ENCODE measurements at places on chromosomes 4 and X. TPM values are rescaled to one million over a fixed set of nuclear protein-coding genes. Genes with fewer than 3 reads are reported as not detected.

GRCh38 chrX:154542723-154543424 lies 3.8 kb downstream of the G6PD start:
- no peak overlapping the region for H3K4me3 ChIP-seq
- peak; percentile 55 for DNase-seq
- H3K4me1 ChIP-seq: no peaks in the 10 kb centered on the region
- H3K36me3 ChIP-seq: no peaks in the 10 kb centered on the region

- no peaks in the 10 kb centered on the region for H3K27me3 ChIP-seq
- H3K27ac ChIP-seq: no peak overlapping the region
- H3K36me3 ChIP-seq: no peaks in the 10 kb centered on the region
- H3K4me1 ChIP-seq: no peaks in the 10 kb centered on the region
- H3K4me3 ChIP-seq: no peak overlapping the region
- no peak for DNase-seq
These were observed 173.8 kb upstream of the DCAF12L2 start for GRCh38 chrX:126339928-126340327.

DNA sequence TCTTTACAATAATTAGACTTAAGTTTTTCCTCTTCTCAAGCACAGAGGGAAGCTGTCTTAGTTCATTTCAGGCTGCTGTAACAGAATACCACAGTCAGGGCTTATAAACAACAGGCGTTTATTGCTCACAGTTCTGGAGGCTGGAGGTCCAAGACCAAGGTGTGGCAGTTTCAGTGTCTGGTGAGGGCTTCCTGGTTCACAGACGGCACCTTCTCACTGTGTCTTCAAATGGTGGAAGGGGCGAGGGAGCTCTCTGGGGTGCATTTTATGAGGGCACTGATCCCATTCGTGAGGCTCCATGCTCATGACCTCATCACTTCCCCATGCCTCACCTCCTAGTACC lies 115.7 kb upstream of the MXRA5 start:
- H3K4me3 ChIP-seq: no peak overlapping the region
- H3K4me1 ChIP-seq: no peaks in the 10 kb centered on the region

DNA sequence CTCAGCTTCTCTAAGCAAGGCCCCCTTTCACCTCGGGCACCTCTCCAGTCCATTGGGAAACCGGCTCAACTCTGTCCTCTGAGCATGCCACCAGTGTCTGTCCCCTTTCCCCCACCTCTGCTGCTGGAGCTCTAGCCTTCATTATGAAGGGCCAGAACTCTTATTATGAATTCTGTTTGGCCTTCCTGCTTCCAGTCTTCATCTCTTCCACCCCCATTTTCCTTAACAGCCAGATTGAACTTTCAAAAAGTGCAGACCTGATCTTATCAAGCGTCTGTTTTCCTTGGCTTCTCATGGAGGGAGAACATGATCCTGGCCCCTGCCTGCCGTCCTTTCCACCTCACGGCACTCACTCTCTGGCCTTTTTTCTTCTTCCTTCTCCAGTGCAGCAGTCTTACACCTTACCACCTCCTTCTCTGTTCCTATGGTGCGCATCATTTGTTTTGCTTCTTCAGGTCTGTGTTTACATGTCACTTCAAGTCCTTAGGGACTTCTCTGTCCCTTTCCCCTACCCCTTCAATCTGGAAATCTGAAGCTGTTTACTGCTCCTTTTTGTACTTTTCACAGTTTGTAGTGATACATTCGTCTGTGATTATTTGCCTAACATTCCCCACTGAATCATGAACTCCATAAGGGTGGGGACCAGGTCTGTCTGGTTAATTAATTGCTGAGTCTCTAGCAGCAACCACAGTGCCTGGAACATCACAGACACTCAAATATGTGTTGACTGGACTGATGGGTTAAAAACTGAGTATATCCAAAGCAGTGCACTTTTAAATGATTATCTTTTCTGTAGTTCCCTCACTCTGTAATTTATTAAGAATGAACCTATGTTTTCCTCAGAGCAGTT lies 55.8 kb downstream of the FNIP2 start:
- H3K27me3 ChIP-seq: no peaks in the 10 kb centered on the region
- DNase-seq: no peak
- H3K4me3 ChIP-seq: no peak overlapping the region
- peak overlapping the region; percentile 92 for H3K27ac ChIP-seq
- H3K4me1 ChIP-seq: peaks cover 23% of the 10 kb centered on the region

GRCh38 chrX:12672367-12673106 lies 118.7 kb upstream of the PRPS2 start:
- H3K27ac ChIP-seq: no peak overlapping the region
- DNase-seq: no peak
- no peaks in the 10 kb centered on the region for H3K4me1 ChIP-seq
- no peaks in the 10 kb centered on the region for H3K36me3 ChIP-seq
- H3K4me3 ChIP-seq: no peak overlapping the region

- no peak for DNase-seq
- no peak overlapping the region for H3K27ac ChIP-seq
- H3K4me1 ChIP-seq: peaks cover 12% of the 10 kb centered on the region
These were observed 39.9 kb downstream of the APBB2 start for GRCh38 chr4:41174444-41174843.

DNA sequence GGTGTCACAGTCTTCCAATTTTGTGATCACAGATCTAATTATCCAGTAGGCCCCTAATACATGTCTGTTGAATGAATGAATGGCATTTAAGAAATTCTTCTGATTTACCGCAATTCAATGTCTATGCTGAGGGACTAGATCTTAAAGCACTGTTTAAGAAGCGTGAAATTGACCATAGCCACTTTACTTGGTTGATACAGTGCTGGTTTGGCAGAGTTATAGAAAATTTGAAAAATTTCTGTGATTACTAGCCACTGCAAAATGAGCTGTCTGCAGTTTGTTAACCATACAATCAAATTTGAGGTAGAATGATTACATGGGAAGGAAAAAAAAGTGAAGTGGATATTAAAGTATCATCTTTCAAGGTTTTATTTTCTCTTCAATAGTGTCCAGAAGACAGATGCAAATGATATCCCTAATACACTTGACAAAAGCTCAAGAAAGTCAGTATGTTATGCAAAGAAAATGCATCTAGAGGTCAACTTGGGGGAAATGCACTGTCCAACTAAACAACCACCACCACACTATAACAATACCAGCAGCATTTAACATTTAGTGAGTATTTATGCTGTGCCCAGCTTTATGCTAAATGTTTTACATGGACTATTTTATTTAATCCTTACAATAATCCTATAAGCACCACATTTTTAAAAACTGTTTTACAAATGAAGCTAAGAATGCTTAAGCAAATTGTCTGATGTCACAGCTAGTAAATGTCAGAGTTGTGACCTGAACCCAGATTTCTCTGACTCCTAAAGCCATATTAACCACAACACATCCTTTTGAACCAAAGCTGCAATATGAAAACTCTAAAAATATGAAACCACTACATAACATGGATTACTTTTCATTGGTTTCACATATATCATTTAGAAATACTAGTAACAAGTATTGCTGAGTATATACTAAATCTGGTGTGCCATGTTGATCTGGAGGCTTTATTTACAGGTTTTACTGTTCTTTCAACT lies 217.9 kb upstream of the MAB21L2 start:
- no peak for DNase-seq
- H3K4me3 ChIP-seq: no peak overlapping the region
- no peak overlapping the region for H3K27ac ChIP-seq

DNA sequence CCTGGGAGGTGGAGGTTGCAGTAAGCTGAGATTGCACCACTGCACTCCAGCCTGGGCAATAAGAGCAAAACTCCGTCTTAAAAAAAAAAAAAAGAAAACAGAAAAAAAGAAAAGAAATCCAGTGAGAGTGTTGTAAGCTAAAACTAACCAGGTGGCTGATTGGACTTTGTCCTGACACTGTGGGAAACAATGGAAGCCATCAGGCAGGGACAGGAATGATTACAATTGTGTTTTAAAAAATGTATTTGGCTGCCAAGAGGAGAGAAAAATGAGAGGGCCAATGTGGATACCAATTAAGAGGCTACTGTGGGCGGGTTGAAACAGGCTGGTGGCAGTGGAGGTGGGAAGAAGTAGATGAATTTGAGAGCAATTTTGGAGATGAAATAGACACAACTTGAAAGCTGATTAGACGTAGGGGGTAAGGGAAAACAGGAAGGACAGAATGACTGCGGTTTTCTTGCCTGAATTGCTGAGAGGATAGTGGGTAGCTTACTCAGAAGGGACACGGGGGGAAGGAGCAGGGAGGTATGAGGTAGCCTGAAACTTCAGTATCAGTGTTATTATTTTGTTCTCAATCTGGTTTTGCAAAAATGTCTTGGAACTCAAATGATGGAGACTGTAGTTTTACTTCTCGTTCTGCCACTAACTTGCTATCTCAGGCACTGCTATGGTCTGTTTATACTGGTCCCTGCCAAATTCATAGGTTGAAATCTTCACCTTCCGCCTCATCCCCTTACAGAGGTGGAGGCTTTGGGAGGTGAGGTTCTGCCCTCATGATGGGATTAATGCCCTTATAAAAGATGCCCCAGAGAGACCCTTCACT lies 45.6 kb upstream of the CHRNA9 start:
- no peak for DNase-seq
- no peak overlapping the region for H3K27ac ChIP-seq
- H3K36me3 ChIP-seq: no peaks in the 10 kb centered on the region
- no peak overlapping the region for H3K4me3 ChIP-seq
- no peaks in the 10 kb centered on the region for H3K27me3 ChIP-seq

DNA sequence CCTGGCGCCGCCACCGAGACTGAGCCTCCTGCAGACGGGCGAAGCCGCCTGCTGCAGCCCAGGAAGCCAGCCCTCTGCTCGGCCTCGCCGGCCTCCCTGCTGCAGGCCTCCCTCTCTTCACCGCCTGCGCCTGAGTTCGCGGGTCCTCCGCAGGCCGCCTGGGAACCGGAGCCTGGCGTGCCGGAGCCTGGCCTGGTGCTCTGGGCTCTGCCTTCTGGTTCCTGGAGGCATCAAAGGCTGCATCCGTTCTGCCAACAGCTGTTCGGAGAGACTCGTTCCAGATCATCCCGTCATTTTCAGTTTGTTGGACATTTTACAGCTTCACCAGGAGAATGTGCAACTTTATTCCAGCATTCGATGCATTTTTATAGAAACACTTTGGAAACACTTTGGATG lies 178.0 kb downstream of the DCLK2 start:
- H3K27ac ChIP-seq: no peak overlapping the region
- no peaks in the 10 kb centered on the region for H3K27me3 ChIP-seq
- peaks cover 2% of the 10 kb centered on the region for H3K4me1 ChIP-seq
- no peaks in the 10 kb centered on the region for H3K36me3 ChIP-seq

DNA sequence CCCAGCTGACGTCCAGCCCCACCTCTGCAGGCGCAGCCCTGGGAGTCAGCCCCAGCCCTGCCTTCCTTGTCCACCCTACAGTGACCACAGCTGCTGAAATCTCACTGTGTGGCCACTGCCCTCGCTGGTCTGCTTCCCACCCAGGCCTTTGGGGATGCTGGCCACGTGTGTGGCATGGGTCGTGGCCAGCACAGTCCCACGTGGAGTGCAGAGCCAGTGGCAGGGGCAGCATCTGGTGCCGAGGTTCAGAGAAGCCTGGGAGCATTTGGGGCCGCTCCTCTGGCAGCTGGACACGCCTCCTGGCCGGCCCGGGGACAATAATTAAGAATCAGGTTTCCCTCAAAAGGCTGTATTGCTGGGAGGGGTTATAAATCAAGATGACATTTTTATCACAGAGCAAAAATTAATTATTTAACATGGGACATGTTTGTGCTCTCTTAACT lies 92.1 kb downstream of the HMX1 start:
- no peak overlapping the region for H3K4me3 ChIP-seq
- H3K27me3 ChIP-seq: no peaks in the 10 kb centered on the region
- H3K4me1 ChIP-seq: no peaks in the 10 kb centered on the region
- no peaks in the 10 kb centered on the region for H3K36me3 ChIP-seq

- H3K27me3 ChIP-seq: no peaks in the 10 kb centered on the region
- H3K36me3 ChIP-seq: no peaks in the 10 kb centered on the region
- no peak overlapping the region for H3K4me3 ChIP-seq
These were observed 2.9 kb downstream of the NDST4 start for GRCh38 chr4:115110191-115111181.

DNA sequence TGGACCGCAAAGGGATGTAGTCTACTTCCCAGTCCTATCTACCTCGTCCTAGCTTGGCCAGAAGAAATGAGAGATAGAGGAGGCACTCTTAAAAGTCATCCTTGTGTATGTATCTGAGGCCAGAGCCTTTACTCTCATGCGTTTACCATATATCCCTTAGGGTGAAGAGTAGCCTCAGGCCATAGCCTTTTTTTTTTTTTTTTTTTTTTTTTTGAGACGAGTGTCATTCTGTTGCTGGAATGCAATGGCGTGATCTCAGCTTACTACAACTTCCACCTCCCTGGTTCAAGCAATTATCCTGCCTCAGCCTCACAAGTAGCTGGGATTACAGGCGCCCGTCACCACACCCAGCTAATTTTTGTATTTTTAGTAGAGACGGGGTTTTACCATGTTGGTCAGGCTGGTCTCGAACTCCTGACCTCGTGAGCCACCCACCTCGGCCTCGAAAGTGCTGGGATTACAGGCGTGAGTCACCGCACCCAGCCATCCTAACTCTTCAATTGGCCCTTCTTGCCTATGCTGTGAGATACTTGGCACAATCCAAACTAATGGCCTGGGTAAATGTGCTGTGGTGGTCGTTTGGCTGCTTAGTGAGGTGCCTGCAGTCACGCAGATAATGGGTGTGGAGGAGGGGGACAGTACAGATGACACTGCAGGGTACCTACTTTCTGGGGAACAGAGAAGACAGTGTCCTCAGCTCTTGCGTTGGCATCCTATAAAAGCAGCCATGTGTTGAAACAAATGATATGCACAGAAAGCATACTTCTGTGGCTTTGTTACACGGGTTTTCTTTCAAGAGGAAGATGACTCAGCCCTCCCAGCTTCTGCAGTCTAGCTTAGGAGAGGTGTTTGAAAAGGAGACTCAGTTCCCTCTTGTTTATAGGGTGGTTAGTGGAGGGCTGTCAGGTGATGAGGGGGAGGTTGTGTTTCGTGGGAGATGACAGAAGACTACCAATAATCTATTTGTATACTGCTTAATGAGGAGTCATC lies 10.4 kb upstream of the DGAT2L6 start:
- no peak overlapping the region for H3K4me3 ChIP-seq
- no peaks in the 10 kb centered on the region for H3K36me3 ChIP-seq
- H3K27ac ChIP-seq: no peak overlapping the region
- no peaks in the 10 kb centered on the region for H3K27me3 ChIP-seq

DNA sequence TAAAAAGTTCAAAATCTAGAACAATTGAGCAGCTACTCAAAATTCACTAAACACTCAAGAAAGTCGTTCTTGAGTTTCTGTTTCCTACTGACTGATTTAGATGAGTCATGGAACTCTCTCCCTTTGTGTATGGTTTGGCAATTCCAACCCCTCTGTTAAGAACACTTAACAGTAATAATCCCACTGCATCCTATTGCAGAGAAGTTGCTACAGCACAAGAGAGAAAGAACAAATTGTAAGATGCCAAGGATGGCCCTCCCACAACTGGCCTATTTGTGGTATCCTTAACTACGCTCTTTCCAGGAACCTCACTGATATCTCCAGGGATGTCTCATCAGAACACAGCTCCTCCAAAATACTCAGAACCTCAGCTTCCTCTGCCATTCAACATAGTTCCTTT lies 701.8 kb upstream of the TENM3 start:
- no peaks in the 10 kb centered on the region for H3K36me3 ChIP-seq
- no peaks in the 10 kb centered on the region for H3K27me3 ChIP-seq
- no peak overlapping the region for H3K27ac ChIP-seq
- H3K4me3 ChIP-seq: no peak overlapping the region
- no peaks in the 10 kb centered on the region for H3K4me1 ChIP-seq

GRCh38 chr4:52956691-52957090 lies 94.6 kb downstream of the RASL11B start:
- H3K27ac ChIP-seq: no peak overlapping the region
- no peaks in the 10 kb centered on the region for H3K4me1 ChIP-seq
- H3K4me3 ChIP-seq: no peak overlapping the region

Gene RNF212
- total RNA-seq: 8.9 TPM

Gene SUPT20HL1
- total RNA-seq: not detected

Gene NAA11
- total RNA-seq: not detected

Gene IBSP
- 2.6 TPM for total RNA-seq

Gene PKD2
- 311 TPM for total RNA-seq
